ENCODE measurements at places on chromosomes 2 and 18.

GRCh38 chr2:219697811-219698747, 70.6 kb downstream of the SLC4A3 start:
- DNase-seq = no peak

DNA sequence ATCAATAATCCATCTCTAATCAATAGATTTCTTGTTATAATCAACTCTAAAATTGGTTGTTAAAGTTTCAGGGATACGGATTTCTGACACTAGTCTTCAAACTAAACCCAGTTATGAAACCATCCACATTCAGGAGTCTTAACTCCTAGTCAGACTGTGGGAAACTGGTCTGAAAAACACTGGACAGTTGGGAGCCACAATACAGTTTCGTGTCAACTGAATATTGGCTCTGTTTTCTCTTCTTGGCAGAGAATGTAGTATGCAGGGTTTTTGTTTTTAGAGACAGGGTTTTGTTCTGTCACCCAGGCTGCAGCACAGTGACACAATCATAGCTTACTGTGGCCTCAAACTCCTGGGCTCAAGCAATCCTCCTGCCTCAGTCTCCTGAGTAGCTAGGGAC, 123.1 kb downstream of the RTTN start:
- DNase-seq = no peak

GRCh38 chr2:86286516-86286915, 50.9 kb downstream of the REEP1 start:
- no peak for DNase-seq

DNA sequence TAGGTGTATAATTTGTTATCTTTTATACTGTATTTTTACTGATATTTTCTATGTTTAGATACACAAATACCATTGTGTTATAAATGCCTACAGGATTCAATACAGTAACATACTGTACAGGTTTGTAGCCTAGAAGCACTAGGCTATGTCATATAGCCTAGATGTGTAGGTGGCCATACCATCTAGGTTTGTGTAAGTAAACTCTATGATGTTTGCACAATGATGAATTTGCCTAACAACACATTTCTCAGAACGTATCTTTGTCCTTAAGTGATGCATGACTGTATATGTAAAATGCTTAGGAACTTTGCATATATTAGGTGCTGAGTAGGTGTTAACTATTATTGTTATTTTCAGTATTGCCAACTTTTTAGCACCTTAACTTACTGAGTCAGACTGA, 17.3 kb downstream of the UNC80 start:
- DNase-seq = no peak

- DNase-seq = no peak
Measured at GRCh38 chr2:44433895-44434294, 72.1 kb downstream of the CAMKMT start.

- DNase-seq = no peak
Measured at GRCh38 chr2:48315896-48316194, 214.1 kb upstream of the STON1 start.

DNA sequence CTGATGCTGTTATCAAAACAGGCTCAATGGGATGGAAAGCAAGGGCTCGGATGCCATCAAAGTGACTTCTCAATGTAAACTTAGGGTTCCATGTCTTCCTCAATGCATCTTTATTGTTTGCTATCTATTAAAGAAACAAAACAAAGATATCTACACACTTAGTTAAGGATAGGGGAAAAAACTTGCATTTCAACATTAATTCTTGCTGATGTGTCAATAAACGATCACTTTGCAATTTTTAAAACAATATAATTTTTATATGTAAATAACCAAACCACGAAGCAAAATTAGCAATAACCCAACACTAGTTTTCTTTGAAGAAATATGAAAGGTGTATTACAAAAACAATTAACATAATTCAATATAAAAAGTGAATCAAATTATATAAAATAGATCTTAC, 96.7 kb downstream of the STRN start:
- no peak for DNase-seq

GRCh38 chr18:30687501-30687900, 355.0 kb downstream of the DSC3 start:
- no peak for DNase-seq

DNA sequence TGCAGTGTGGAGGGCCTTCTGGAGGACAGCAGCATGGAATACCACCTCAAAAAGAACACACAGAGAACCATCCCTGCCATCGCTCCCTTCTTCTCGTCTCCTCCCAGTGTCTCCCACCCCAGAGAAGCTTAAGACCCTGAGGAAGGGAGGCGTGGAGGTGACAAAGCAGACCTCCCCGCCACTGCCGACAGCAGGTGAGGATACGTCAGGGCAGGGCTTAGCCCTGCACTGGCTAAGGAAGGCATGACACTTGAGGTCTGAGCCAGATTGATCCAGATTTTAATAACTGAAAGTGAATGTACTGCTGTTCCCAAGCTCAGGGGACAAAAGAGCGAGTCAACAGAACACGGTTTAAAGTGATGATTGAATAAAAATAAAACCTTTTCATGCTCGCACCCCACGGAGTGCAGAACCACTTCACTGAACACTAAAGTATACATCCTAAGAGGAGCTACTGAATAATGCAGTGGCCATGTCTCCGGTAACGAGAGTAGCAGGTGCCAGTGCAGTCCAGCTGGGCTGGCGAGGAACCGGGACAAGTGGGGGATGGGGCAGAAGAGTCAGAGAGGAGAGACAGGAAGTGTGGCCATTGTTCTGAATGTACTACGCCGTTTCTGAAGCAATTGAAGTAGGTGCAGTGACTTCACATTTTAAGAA, 391.0 kb downstream of the CDH2 start:
- DNase-seq = no peak

DNA sequence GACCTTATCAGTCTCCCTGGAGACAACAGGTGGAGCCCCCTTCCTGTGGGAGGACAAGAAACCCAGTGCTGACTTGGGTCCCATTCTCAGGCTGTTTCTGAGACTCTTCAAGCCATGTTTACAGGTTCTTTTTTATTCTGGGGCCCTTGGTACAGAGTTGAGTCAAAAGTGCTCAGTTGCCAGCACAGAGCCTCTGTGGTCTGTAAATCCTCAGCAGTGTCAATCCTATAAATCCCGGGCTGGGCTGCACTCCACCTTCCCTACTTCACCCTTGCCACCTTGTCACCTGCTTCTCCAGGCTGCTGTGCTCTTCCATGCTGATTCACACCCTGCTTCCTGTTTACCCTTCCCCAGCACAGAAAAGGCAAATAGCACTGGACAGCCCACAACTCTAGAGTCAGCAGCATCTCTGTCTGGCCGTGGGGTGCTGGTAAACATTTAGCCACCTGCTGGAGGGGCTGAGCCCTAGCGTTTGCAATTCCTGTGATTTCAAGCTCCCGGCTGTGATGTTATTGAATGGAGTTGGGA, 74.7 kb downstream of the TNFRSF11A start:
- DNase-seq = no peak

- no peak for DNase-seq
Measured at GRCh38 chr18:10391506-10391905, 62.9 kb upstream of the APCDD1 start.

- DNase-seq = no peak
Measured at GRCh38 chr2:177059293-177059692, 153.3 kb upstream of the HNRNPA3 start.

- DNase-seq = peak; percentile 76
Measured at GRCh38 chr18:57434536-57435494, at the start of gene ONECUT2. Gene ONECUT2, plus strand, starts transcription at chr18:57435374. Its CDS starts 343 bp downstream, at chr18:57435717.

DNA sequence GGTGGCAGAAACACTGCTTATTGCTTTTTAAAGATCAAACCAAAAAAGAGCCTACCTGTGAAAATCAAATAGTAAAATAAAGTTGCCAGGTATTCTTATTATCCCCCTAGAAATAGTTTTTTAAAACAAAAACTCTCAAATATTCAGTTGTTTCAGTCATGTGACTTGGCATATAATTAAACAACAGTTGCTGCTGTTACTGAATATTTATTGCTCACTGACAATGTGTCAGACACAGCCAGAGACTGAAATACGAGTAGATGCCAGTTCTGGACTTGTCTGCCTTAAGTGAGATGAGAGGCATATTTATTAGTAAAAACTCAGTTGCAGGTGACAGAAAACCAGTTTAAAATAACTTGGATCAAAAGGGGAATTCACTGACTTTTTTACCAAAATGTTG, 106.0 kb upstream of the RAB12 start:
- no peak for DNase-seq

DNA sequence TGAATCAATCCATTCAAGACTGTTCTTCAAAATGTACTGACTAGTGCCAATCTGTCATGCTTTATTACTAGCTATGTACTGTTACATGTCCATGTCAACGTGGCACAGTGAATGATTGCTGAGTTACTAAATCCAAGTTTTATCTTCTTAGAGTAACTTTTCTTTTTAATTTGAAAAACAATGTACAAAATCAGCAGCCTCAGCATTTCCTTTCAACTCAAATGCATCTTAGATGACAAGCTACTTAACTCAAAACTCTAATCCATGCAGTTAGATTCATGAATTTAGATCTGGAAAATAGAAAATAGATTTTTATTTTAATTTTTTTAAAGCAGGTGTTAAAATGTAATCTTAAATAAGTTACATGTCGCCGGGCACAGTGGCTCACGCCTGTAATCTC, 174.2 kb downstream of the CAPN13 start:
- DNase-seq = no peak

DNA sequence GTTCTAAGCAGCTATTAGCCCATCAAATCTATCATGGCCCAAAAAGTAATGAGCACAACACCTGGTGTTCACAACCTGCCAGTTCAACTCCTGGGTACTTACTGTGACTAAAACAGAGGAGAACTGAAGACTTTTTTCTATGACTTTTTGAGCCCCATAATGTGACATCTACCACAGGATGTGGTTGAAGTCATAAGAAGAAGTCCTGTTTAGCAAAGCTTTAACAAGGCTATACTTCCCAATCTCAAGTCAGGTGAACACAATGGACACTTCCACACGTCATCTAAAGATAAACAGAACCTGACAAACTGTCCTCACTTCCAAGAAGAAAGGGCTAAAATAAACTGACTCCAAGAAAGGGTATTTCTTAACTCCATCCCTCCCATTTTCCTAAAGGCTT, 138.8 kb downstream of the ATAD2B start:
- DNase-seq = no peak

GRCh38 chr18:6374340-6374739, 40.4 kb downstream of the L3MBTL4 start:
- no peak for DNase-seq

- DNase-seq = no peak
Measured at GRCh38 chr2:193580176-193580950, 1385.6 kb upstream of the TMEFF2 start.

GRCh38 chr2:25233916-25234605, 65.7 kb upstream of the POMC start:
- no peak for DNase-seq

- DNase-seq = no peak
Measured at GRCh38 chr2:226869371-226869770, 33.5 kb downstream of the RHBDD1 start.

DNA sequence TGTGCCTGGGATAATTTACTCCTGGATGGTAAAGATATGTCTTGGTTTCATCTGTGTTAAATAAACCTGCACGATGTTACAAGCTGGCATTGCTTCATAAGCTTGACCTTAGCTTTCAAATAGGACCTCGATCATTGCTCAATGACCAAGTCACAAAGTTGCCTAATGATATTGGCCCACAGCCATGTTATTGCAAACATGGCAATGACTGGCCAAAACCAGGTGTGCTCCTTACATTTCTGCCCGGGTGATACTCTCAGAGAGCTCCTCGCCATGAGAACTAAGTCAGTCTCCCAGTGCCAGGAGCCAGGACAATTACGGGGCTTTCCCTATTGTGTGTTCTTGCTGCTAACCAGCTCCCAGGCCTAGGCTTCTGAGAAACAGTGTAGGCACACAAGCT, 72.5 kb upstream of the CYP1B1 start:
- DNase-seq = no peak

- no peak for DNase-seq
Measured at GRCh38 chr18:49162226-49162864, 211.6 kb upstream of the SMAD7 start.

DNA sequence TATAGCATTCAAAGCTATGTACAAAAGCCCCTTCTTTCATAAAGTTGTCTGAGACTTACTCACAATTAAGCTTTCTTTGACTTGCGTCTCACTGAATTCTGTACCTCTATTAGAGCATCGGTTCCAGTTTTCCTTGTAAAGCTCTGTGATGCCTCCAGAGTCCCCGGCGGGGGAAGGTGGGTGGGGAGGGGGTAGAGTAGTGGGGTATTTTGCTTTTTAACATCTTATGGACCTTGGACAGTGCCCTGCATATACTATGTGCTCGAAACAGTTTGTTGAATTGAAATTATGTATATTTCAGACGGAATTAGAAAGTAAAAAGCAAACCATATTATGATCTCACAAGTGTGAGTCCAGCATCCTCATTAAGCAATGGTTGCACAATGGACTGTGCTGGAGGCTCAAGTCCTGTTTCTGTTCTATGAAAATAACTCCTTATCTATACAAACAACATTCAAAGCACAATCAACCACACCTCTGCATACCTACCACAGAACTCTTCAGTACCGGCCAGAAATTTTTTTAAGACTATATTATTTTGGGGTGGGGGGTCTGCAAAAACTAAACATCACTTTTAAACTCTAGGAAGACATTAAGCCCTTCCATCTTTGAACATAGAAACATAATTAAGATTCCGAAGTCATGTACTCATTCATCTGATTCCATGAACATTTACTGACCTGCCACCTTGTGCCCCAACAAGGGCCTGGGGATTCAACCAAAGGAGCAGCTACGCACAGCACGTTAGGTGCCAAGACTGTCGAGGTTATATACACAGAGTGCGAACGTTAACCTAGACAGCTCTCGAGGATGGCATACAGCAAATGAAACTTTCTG, 908 bp downstream of the STAT1 start:
- DNase-seq = no peak

DNA sequence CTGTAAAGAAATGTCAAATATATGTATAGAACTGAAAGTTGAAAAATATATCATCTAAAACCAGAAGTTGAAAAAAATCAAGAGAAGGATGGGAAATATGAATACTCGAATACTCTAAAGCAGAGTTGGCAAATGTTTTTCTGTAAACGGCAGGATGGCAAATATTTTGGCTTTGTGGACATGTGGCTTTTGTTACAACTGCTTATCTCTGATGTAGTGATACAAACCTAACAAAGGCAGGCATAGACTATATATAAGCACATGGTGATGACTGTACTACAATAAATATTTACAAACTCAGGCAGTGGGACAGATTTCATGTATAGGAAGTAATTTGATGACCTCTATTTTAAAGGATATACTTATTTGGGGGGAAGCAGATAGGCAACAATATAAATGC, 224.6 kb upstream of the LRRTM4 start:
- DNase-seq = no peak

GRCh38 chr18:78955051-78955450, 24.6 kb upstream of the SALL3 start:
- DNase-seq = no peak

DNA sequence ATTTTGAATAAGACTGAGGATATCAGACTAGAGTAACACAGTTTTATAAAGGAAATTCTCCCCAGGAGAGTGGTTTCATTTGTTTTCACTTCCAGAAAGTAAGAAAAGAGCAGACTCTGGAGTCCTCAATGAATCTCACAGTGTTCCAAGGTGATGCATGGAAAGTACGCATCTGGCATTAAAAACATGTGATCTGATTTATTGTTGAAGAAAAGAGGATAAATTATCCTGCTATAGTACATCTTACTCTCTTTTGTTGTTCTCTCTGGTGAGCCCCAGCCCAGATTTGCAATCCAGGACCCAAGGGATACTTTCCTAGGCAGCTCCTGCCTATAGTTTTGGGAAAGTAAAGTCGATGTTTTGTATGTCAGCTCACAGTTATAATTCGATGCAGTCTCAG, 285.9 kb downstream of the CTNNA2 start:
- no peak for DNase-seq

GRCh38 chr2:79622508-79622907, 109.7 kb downstream of the CTNNA2 start:
- DNase-seq = no peak

Measured in occipital lobe (tissue), 3 donors.